ENCODE measurements at places on chromosomes 1 and 21. TPM values are rescaled to one million over a fixed set of nuclear protein-coding genes. Genes with fewer than 3 reads are reported as not detected.

GRCh38 chr1:53620061-53620855 is 118.7 kb downstream of the GLIS1 start:
- DNase-seq = no peak

GRCh38 chr1:210686841-210687240 is 358.1 kb downstream of the HHAT start:
- no peak for DNase-seq

DNA sequence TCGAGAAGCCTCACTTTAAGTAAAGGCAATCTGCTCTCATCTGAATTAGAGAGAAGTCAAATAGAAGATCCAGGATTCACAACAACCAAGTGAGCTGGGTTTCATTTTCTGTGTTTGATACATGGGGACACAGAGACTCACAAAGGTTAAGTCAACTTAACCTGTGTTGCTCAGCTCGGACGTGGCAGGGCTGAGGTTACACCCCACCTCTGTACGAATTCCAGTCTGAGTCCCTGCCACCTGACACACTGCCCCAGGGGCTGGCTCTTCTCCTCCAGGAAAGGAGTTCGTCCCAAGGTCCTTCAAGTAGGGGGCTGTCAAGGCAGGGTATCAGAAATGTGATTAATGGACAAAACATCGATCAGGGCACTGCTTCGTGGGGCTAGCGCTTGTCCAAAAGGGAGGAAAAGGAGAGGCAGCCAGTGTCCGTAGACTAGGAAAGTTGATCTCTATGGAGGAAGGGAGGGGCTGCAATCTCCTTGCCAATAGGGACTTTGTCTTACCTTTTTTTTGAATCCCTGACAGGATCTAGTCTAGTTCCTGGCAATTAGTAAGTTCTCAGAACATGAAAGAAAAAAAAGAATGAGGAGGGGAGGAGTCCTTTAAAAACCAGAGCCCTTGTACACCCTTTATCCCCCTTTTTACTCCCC is 116.4 kb downstream of the CNIH3 start:
- no peak for DNase-seq

DNA sequence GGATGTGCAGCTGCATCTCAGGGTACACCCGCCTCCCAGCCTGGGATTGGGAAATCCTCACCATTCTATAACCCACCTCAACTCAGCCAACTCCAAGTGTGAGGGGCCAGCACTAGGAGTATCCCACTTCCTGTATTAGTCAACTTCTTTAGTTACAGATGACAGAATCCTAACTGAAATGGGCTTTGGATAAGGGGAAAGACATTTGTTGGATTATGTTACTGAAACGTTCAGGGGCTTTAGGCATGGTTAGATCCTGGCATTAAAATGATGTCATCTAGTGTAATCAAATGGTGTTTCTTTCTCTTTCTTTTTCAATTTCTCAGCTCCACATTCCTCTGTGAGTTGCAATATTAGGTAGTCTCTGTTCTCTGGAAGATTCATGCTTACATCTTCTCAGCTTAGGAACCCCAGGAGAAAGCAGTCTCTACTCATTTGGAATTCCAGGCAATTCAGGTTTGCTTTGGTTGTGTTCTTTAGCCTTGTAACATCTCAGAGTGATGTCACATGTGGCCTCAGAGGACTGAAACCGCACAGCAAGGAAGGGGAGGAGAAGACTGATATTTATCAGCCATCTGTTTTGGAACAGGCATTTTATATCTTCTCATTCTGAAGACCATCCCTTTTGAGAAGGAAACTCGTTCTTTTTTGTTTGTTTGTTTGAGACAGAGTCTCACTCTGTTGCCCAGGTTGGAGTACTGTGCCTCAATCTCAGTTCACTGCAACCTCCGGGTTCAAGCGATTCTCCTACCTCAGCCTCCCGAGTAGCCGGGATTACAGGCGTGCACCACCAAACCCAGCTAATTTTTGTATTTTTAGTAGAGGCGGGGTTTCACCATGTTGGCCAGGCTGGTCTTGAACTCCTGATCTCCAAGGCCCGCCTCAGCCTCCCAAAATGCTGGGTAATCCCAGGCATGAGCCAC is 18.9 kb upstream of the TMEM54 start:
- DNase-seq = no peak

DNA sequence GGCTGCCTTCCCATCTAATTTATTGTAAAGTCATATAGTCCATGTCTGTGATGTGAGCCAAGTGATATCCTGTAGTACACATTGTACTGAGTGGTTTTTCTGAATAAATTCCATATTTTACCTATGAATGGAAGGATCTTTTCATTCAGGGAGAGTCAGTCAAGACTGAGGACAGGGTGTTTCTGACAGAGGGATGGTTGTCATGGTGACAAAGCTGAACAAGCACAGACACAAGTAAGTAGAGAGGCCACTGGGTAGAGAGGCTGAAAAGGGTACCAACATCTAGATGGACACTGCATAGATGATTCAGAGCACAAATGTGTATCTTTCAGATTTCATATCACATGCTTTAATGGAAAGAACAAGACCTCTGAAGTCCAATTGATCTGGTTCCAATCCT is 22.6 kb upstream of the IL20 start:
- DNase-seq = no peak

- DNase-seq = no peak
Observed at GRCh38 chr1:55128418-55128995, 86.7 kb downstream of the USP24 start.

GRCh38 chr21:14550135-14550534 is 4.0 kb upstream of the SAMSN1 start:
- DNase-seq = no peak

DNA sequence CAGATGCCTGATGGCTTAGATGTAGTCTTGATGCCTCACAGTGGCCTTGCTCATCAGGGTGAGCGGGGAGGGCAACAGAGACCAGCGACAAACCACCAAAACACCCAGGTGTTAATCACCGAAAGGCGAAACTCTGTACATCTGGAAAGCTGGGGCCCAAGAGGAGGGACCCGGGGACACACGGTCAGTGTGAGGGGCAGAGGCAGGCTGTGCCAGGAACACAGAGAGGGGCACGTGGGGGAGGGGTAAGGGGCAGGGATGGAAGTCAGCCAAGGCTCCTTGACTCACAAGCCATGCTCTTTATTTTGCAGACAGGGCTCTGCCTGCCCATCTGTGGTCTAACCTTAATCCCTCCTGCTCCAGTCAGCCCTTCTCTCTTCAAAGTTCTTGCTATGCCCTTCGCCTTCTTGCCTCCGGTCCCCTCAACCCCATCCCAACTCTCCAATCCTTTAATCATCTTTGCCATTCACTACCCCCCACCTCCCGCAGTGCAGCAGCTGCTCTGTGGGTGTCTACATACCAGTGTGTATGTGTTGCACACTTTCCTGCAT is 4.3 kb downstream of the MEF2D start:
- DNase-seq = no peak

DNA sequence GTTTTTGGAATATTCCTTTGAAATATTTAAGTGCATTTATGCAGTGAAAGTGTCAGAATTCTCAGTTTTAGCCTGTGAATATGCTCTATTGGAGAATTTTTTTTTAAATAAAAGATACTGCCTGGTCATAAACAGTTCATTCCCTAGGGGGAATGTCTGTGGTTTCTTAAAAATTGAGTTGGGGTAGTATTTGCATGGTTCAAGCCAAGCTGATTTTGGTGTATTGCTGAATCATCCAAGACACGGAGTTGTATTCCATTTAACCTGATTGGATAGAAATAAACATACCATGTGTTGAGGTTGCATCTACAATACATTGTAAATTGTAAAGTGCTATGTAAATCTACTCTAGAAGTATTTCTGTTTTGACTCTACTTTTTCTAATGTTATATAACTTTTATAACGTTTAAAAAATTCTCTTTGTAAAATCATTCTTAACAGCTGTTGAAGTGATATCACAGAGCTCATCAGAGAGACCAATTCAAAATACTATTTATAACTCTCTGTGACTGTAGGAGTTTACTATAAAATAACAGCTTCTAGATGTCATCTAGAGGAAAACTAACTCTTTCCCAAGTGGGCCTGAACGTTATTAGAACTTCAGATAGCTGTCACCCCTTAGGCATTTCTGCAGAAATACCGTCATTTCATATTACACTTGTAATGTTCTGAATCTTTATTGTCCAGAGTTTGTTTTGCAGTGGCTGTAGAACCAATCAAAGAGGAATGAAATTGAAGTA is 199.1 kb downstream of the USP25 start:
- DNase-seq = no peak

DNA sequence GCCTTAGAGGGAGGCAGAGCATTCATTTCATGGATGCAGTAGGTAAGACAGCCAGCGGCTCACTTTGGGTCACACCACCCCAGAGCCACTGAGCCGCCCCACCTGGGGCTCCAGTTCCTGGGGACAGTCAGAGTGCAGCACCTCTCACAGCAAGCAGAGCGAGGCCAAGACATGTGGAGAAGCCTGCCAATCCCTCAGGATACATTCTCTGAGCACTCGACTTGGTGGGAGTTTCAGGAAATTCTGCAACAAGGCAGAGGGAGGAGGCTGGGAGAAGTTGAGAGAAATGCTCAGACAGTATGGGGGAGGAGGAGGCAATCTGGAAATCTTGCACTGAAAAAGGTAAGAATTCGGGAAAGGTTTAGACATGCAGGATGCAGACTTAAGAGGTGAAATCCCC is 60.8 kb upstream of the WLS start:
- DNase-seq = no peak

DNA sequence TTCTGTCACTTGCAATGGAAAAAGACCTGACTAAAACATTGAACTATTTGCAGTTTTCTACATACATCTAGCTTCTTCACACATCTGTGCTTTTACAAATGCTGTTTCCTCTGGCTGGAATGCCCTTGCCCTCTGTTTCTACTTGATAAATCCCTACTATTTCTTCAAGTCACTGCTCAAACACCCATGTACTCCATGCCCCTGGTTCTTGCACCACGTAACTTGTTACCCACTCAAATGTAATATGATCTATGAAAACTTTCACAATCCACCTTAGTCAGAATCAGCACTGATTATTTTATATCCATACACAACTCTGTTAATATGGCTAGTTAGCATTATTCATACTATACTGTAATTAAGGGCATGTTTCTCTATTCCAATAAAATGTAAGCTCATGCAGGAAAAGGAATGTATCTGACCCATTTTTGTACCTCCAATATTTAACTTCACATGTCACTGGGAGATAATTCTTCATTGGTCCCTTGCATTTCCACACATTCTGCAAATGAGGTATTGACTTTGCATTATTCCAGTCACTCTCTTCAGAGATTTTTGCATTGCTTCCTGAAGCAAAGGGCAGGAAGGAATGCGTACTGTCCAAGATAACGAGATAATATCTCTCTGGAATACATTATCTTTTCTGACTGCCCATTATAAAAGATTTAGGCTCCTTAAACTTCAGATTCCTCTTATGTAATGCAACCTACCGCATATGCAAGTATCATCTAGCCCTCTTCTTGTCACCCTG is 158.3 kb downstream of the COL24A1 start:
- DNase-seq = no peak

- no peak for DNase-seq
Observed at GRCh38 chr1:39890273-39890672, 7.0 kb upstream of the TRIT1 start.

- DNase-seq = no peak
Observed at GRCh38 chr21:34609933-34610549, 4.9 kb downstream of the RCAN1 start.

GRCh38 chr1:149879556-149879955 is 19.8 kb upstream of the BOLA1 start:
- no peak for DNase-seq

GRCh38 chr1:116164604-116165368 is 53.6 kb downstream of the MAB21L3 start:
- no peak for DNase-seq

- no peak for DNase-seq
Observed at GRCh38 chr1:211598514-211598913, 19.6 kb upstream of the SLC30A1 start.

DNA sequence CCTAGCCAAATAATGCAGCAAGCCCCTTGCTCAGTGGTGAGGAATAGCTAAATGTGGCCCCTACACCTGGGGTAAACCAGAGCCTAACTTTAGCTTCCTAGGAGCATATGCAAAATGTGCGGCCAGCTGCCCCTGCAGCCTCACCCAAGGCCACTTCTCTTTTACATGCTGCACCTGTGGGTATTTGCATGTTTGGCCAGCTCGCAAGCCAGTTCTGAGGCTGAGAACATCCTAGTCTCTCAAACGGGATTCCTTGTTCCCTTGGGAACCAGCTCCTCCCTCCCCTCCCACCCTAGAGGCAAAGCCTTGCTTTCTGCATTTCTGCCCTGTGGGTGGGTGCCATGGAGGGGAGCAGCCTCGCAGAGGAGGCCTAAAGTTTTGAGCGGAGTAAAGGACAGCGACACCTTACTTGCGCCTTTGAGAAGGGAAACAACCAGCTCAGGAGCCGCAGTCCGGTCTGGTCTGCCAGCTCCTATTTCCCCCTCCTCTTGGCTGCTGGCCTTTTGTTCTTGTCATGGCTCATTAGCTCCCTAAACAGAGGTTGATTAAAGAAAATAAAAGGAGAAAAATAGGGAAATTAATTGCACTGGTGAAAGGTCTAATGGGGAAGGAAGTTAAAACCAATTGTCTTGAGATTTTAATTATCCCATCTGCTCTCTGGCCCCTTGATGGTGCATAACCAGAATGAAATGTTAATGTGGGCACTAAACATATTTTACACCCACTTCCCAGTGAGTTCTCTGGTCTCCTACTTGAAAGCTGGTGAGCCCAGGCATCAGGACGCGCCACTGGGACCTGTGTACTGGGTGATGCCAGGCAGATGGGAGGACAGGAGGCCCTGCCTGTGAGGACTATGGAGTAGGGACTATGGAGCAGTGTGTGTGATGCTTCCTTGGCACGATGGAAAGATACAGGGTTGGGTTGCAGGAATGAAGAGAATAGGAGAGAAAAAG is 68.7 kb downstream of the TEX35 start:
- no peak for DNase-seq

- no peak for DNase-seq
Observed at GRCh38 chr1:24708938-24709337, 36.3 kb upstream of the CLIC4 start.

- DNase-seq = no peak
Observed at GRCh38 chr1:229024528-229025130, 246.3 kb upstream of the RAB4A start.

- no peak for DNase-seq
Observed at GRCh38 chr21:34885626-34886239, 163.4 kb downstream of the RUNX1 start.

DNA sequence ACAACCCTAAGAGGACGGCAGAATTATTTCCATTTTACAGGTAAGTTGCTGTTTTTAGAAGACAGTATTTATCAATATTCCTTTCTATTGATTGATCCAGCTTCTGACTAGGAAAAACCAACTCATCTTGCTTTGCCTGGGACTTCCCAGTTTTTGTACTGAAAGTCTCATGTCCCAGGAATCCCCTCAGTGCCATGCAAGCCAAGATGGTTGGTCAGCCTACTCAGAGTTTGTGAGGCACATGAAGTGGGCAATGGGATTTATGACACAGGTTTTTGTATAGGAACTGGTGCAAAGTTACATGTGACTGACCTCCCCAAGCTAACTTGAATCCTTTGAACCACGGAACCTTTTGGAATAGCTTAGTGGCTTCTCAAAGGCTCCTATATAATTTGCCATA is 45.5 kb downstream of the GNG12 start:
- no peak for DNase-seq

APCS gene
- not detected for total RNA-seq

LAX1 gene
- total RNA-seq = not detected

CBR3 gene
- 1.6 TPM for total RNA-seq

RNF186 gene
- not detected for total RNA-seq

CORT gene
- total RNA-seq = 4.9 TPM

WRAP73 gene
- total RNA-seq = 15.1 TPM

AMY2A gene
- total RNA-seq = not detected

RNU1-3 gene
- under 0.01 TPM for total RNA-seq

LDLRAD1 gene
- total RNA-seq = not detected

IFI16 gene
- 15.5 TPM for total RNA-seq
